ENCODE measurements at places on chromosomes 7 and 10. TPM values are rescaled to one million over a fixed set of nuclear protein-coding genes. Genes with fewer than 3 reads are reported as not detected.
A peak's percentile ranks its signal among the peaks of the same experiment; 100 is the strongest.

DNA sequence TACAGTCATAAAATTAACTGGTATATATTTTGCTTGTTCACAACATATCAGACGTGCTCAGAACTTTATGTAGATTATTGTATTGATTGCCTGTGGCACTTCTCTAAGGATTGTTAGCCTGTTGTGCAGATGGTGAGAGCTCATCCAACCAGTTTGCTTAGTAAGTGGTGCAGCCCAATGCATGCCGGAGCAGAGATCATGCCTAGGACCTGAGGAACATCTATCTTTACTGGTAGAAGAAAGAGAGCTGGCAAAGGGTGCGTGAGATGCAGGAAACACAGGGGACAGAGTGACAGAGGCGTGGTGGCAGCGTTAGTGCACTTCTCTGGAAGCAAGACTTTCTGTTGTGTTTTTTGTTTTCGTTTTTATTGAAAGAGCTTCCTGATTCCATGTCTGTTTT, 35.9 kb downstream of the CCM2 start:
- H3K4me1 ChIP-seq: peaks cover 15% of the 10 kb centered on the region
- DNase-seq: no peak
- no peaks in the 10 kb centered on the region for H3K27me3 ChIP-seq
- H3K27ac ChIP-seq: no peak overlapping the region

DNA sequence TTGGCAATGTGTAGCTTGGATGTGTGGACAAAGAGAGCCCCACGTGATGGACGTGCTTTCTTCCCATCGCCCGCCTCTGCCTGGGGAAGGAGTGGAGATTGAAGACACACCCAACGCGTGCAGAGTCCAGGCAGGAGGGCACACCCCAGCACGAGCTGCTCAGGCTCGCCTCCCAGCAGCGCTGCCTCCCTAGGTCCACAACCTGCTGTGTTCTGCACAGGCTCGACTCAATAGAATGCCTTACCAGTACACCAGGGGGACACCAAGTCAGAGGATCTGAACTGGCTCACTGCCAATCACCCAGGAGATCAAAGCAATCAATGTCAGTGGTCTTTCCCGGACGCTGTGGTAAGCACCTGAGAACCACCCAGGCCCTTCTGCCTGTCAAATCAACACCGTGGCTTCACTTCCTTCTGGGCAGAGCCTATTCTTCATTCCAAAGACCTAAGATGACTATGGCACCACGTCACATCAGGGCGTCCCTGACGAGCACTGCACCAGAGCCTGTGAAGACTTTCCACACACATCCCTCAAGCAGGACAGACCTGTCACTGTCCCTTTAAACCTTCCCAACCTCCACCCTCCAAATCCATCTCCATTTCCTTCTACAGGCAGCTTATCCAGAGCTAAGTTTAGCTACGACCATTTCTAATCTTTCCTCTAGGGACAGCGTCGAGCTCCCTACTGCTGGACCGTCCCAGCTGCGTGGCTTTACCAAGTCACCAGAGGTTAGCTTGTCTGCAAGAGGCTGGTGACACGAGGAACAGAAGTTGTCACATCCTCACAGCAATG, 72.3 kb downstream of the AMZ1 start:
- H3K4me1 ChIP-seq: peaks cover 46% of the 10 kb centered on the region
- no peaks in the 10 kb centered on the region for H3K36me3 ChIP-seq

DNA sequence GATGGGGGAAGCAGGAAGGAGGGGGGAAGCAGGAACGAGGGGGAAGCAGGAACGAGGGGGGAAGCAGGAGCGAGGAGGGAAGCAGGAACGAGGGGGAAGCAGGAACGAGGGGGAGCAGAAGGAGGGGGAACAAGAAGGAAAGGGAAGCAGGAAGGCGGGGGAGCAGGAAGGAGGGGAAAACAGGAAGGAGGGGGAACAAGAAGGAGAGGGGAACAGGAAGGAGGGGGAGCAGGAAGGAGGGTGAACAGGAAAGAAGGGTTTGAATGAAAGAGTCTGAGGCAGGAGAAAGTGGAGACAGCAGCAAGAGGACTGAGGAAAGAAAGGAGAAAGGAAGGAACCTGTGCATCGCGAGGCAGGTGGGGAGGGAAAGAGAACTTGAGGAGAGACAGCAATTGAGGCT, 256.6 kb downstream of the PTEN start:
- no peaks in the 10 kb centered on the region for H3K4me1 ChIP-seq
- no peak for DNase-seq
- no peaks in the 10 kb centered on the region for H3K27me3 ChIP-seq
- H3K4me3 ChIP-seq: no peak overlapping the region
- no peak overlapping the region for H3K27ac ChIP-seq

- no peaks in the 10 kb centered on the region for H3K4me1 ChIP-seq
- H3K4me3 ChIP-seq: no peak overlapping the region
- H3K27me3 ChIP-seq: no peaks in the 10 kb centered on the region
- DNase-seq: no peak
- no peaks in the 10 kb centered on the region for H3K36me3 ChIP-seq
- H3K27ac ChIP-seq: no peak overlapping the region
These were observed 81.2 kb downstream of the FZD1 start for GRCh38 chr7:91345449-91345848.

GRCh38 chr7:34281260-34281659, 375.9 kb downstream of the BMPER start:
- H3K27ac ChIP-seq: no peak overlapping the region
- no peak for DNase-seq

DNA sequence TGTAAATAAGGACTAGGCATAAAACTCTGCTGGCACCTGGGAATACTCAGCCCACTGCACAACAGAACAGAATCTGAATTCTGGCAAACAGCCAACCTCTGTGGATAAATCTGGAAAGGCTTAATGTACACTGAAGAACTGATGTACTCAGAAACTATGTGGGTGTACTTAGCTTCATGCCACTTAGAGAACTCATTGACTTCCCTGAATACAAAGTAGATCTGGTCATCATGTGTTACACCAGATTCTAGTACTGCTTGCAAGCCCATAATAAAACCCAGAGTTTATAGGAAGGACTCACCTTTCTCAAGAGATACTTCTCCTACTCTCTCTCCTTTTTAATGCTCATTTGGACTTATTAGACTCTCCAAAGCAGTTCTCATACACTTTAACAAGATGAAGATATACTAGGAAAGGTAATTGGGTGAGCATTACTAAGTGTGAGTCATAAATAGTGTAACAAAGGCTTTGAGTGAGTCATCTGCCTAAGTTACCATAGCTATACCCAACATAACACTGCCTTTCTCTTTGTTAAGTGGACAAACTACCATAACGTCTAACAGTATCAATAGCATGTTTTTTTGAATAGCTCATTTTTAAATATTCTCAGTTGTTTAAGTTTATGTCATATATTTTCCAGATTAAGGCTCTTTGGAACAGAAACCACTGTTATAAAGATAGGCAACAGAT, 309.1 kb downstream of the MDFIC start:
- H3K4me1 ChIP-seq: no peaks in the 10 kb centered on the region
- H3K4me3 ChIP-seq: no peak overlapping the region
- H3K36me3 ChIP-seq: no peaks in the 10 kb centered on the region
- no peaks in the 10 kb centered on the region for H3K27me3 ChIP-seq

DNA sequence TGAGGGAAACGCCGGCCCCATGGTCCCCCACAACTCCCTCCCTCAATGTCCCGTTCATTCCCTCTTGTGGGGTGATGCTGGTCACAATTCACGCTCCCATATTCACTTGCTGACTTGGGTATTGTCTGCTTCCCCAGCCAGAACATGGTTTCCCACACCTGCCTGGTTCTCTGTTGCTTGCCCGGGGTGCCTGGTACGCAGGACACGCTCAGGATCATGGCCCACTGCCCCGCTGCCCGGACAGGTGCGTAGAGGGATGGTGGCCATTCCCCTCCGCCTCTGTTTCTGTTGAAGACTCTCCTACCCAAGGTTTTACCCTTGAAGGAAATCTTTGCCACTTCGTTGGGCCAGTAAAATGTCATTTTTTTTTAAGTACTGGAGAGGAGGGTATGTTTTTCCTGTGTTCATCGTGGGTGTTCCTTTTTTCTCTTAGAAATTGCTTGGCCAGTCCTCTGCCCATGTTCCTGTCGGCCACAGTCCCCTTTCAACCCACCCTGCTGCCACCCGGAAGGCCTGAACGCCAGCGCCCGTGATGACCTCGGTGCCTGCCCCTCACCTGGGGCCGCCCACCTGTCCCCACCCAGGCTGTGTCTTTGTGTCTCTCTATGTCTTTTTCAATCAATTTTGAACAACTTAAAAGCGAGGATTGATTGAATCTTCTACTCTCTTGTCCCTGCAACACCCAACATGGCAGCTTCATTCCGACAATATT, 38.2 kb downstream of the FOXL3 start:
- H3K4me1 ChIP-seq: peaks cover 10% of the 10 kb centered on the region
- no peak overlapping the region for H3K4me3 ChIP-seq
- peaks cover 3% of the 10 kb centered on the region for H3K27me3 ChIP-seq
- no peaks in the 10 kb centered on the region for H3K36me3 ChIP-seq
- H3K27ac ChIP-seq: no peak overlapping the region
- DNase-seq: no peak

GRCh38 chr10:114352653-114353298, 51.5 kb downstream of the AFAP1L2 start:
- H3K36me3 ChIP-seq: no peaks in the 10 kb centered on the region
- no peaks in the 10 kb centered on the region for H3K4me1 ChIP-seq
- no peak for DNase-seq
- H3K27ac ChIP-seq: no peak overlapping the region
- H3K4me3 ChIP-seq: no peak overlapping the region

DNA sequence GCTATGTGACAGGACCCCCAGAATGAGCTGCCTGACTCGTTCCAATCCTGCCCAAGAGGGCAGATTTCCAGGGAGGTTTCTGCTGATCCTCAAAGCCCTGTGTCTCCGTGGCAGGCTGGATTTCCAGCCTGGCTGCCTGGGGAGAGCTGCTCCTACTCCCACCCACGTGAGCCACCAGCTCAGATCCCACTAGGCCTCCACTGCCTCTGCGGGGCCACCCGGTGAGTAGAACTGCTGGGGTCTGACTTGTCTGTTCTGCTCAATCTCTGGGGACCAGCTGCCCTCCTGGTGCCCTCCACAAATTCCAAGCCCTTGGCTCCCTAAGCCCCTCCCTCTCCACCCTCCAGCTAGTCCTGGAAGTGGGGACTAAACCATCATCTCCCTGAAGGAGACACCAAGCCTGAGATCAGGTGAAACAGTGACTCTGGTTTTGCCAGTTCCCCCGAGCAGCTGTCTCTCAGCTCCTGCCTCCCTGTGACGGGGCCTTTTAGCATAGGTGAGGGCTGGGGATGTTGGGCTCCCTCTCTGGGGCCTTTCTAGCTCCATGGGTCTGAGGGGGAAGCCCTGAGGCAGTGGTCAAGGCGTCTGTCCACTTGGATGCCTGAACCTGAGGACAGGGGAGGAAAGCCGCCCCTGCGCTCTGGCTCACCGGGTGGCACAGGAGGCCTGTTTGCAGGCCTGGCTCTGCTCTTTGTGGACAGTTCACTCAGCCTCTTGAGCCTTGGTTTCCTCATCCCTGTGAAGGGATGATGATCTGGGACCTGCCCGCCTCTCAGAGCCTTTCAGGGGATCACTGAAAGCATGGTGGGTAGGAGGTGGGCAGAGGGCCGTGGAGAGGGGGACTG, 5.6 kb downstream of the FAM241B start:
- H3K27me3 ChIP-seq: no peaks in the 10 kb centered on the region
- H3K4me1 ChIP-seq: no peaks in the 10 kb centered on the region
- H3K27ac ChIP-seq: no peak overlapping the region
- DNase-seq: no peak
- no peaks in the 10 kb centered on the region for H3K36me3 ChIP-seq
- H3K4me3 ChIP-seq: no peak overlapping the region

DNA sequence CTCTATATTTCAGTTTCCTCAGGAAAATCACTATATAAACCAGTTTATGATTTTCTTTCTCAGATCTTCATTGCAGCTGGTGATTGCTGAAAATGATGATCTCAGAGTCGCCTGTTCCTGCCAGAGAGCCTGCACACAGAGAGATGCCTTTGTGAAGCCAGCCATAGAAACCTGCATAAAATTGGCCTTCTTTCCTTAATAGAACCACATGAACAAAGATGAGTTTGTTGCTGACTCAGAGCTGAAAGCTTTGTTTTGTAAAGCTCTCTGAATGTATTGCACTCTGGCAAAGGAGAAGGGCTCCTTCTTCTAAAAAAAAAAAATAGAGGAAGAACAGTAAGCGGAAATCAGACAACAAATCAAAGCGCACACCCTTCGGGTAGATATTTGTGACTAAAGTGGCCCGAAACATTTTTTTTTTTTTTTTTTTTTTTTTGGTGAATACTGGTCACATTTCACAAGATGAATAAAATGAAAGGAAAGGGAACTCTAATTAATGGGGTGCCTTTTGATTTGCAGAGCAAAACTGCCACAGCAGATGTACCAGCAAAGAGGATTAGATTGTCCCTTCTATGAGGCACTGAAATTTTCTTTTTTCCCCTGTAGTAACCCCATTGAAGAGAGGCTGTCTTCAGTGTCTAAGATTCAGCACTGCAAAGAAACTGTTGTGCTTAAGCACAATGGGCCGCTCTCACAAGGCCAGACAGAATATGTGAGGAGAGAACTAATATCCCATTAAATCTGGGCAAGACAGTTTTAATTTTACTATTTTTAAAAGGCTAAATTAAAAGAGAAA, 75.1 kb upstream of the PTPRZ1 start:
- no peaks in the 10 kb centered on the region for H3K27me3 ChIP-seq
- no peak for DNase-seq
- H3K4me3 ChIP-seq: no peak overlapping the region

DNA sequence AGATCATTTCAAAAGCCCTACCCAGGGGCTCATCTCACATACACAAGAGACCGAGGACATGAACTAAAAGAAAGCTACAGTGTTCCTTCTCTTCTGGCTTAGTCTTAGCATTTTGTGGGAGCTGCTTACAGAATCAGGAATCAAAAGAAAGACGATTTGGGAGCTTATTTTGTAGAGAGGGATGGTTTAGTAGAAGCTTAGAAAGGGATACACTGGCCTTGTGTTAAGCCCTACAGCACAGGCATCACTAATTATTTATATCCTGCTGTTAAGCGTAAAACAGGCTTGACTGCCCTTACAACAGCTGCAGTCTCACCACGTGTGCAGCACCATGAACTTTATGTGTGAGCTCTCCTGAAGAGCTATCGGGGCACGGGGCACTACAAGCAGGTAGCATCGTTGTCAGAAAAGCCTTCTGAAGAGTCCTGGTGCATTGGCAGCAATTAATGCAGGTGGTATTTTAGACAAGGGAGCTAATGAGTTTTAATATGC, 798.3 kb downstream of the NXPH1 start:
- H3K36me3 ChIP-seq: no peaks in the 10 kb centered on the region
- H3K4me1 ChIP-seq: no peaks in the 10 kb centered on the region
- DNase-seq: no peak
- H3K27ac ChIP-seq: no peak overlapping the region

GRCh38 chr7:158539711-158540146, 47.9 kb downstream of the PTPRN2 start:
- no peaks in the 10 kb centered on the region for H3K36me3 ChIP-seq
- H3K4me1 ChIP-seq: no peaks in the 10 kb centered on the region
- no peak overlapping the region for H3K4me3 ChIP-seq
- H3K27ac ChIP-seq: no peak overlapping the region

- no peak overlapping the region for H3K4me3 ChIP-seq
- no peaks in the 10 kb centered on the region for H3K27me3 ChIP-seq
- no peaks in the 10 kb centered on the region for H3K36me3 ChIP-seq
- no peak for DNase-seq
These were observed 60.3 kb upstream of the MALRD1 start for GRCh38 chr10:18988338-18988737.

GRCh38 chr10:15083674-15084501, 4.7 kb downstream of the ACBD7 start:
- H3K36me3 ChIP-seq: no peaks in the 10 kb centered on the region
- H3K4me3 ChIP-seq: peak overlapping the region; percentile 62
- DNase-seq: no peak
- H3K27me3 ChIP-seq: no peaks in the 10 kb centered on the region

The MOGAT3 gene
- not detected for total RNA-seq

The HYAL4 gene
- total RNA-seq: 0.19 TPM

Data from psoas muscle (tissue), 8 donors.